ENCODE measurements at places on chromosomes 1 and 21.

DNA sequence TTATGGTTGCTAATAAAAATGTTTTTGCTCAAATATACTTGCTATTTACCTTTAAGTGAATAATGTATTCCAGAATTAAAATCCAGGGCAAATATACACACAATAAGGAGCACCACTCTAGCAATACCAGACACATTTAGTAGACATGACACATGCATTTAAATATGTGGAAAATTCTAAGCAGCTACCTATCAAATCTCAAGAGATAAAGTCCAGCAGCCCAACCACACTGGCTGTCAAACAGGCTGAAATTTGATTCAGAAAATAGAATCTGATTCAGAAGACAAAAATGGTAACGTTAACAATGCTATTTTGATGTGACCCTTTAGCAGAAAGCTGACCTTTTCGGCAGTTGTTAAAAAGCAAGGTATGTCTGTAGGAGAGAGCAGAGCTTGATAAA lies 42.3 kb downstream of the PLEKHO1 start:
- DNase-seq = no peak

- DNase-seq = no peak
Observed at GRCh38 chr1:90174246-90174645, 179.3 kb downstream of the ZNF326 start.

GRCh38 chr1:1273512-1274298 lies at the start of gene UBE2J2:
Gene UBE2J2 (minus strand): TSS chr1:1273854. CDS start chr1:1267992, 5,862 bp downstream.
- peak; percentile 100 for DNase-seq

GRCh38 chr1:23617084-23617521 lies 57.8 kb upstream of the ID3 start:
- DNase-seq = no peak

DNA sequence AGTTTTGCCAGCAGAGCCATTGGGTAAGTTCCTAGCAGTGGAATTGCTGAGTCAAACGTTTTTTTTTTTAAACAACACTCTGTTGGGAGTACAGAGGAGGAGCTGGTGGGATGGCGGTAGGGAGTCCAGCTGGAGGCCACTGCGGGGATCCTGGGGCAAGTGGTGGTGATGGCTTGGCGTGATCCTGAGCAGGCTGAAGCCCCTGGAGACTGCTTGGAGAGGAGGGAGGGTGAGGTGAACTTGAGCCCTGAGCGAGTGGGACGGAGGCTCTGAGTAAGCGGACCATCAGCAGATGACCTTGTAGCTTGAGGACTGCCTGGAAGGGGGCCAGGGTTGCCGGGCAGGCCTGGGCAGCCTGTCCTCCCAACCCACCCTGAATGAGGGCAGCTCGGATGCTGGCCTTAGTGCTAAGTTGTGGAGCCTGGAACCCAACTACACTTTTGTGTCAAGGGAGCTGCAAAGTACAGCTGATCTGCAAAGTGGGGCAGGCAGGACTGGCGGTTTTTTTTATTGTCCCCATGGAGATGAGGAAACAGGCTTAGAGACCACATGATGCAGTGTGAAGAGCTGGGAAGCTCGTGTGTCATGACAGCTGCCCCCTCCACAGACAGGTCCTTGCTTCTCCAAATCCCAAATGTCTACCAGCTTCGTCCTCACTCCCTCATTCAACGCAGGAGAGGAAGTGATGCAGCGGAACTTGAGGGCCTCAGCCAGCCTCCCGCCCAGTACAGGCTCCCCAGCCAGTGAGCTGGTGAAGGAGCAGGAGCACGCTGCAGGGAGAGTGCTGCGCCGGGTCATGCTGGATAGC lies 20.2 kb downstream of the MRPL37 start:
- no peak for DNase-seq

DNA sequence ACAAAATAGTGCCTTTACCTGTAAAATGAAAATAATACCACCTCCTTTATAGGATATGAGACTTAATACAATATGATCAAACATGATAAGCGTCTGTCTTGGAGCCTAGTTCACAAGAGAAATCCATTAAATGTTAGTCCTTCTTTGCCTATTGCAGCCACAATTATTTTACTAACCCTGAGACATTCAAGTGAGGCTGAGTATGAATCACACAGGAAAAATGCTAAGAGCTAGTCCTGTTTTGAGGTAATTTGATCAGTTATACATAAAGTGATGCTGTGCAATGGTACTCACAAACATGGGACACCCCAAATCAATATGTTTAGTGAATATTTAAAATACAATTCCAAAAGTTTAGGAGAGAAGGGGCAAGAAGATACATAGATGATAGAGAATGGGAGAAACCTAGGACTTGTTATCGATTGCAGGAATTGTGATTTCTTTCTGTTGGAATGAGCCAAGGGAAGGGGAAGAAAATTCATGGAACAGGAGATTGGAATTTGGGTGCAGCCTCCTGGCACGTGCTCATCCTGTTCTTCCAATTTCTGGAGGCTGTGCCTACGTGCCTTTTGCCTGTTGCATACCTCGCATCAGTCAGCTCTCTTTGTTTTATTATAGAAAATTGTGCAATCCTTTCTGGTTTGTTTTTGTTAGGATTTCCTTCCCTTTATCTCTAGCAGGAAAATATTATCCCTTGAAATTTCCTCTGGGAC lies 39.9 kb upstream of the BACH1 start:
- DNase-seq = no peak

GRCh38 chr1:43368646-43369020 lies 822 bp upstream of the ELOVL1 start:
- DNase-seq = peak; percentile 9

DNA sequence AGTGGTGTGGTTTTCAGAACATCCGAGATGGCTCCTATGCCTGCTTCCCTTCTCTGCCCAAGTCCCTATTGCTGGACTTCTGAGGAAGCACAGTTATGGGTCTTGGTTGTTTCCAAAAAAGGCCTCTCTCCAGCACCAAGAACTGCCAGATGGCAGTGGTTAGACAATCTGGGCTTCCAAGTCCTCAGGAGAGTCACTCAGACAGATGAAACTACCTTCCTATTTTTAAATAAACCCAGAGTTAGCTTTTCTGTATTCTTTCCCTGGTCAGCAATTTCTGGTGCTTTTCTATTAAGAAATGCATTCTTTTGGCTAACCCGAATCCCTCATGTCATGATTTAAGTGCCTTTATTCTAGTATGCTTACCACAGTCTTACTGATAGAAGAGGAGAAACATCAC lies 245.9 kb downstream of the PRDM2 start:
- no peak for DNase-seq

DNA sequence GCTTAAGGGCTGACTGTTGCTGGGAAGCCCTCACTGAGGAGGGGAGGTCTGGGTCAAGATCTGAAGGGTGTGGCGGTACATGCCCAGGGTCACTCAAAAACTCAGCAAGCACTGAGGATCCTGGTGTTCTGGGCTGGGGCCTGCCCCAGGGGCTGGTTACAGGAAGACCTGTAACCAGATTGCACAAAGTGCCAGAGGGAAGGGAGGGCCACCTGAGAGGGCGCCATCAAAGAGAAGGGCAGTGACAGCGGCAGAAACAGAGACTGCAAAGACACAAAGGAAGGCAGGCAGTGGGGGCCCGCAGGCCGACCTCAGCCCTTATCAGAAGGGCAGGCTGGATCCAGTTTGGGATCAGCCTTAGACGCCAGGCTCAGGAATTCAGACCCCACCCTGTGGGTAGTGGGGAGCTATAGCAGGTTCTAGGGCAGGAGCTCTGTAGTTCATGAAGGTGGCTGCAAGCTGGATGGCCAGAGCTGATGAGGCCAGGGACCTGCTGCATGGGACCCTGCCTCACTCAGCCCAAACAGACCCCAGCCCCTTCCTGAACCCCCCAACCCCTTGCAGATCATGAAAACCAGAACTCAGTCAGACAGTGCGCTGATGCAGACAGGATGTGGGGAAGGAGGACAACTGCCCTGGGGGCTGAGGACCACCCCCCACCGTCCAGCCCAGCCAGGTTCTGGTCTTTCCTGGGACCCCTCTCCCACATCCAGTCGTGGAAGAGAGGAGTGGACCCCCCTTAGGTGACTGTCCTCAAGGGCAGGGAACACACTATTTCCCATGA lies 3.9 kb downstream of the SH2D5 start:
- DNase-seq = no peak

DNA sequence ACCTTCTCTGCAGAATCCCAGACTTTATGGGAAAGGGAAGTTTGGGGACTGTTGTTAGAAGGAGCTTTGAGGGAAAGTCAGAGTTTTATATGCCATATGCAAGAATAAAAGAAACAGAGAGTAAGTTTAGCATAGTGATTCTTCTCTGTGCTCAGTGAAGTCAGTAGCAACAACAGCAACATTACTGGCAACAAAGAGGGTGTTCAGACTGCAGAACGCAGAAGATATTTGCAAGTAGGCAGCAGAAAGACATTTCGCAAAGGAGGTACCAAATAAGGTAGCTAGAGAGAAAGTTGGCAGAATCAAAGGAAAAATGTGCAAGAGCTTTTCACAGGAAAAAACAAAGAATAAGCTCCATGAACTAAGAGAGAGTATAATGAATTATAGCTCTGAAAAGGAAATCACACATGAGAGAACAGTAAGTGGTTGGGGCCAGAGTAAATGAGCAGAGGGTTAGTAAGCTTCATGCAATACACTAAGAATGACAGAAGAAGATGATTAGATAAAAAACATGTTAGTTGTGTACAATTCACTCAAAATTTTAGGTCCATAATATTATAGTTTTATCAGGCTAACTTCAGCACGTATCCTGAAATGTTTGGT lies 98.1 kb downstream of the NEGR1 start:
- DNase-seq = no peak

DNA sequence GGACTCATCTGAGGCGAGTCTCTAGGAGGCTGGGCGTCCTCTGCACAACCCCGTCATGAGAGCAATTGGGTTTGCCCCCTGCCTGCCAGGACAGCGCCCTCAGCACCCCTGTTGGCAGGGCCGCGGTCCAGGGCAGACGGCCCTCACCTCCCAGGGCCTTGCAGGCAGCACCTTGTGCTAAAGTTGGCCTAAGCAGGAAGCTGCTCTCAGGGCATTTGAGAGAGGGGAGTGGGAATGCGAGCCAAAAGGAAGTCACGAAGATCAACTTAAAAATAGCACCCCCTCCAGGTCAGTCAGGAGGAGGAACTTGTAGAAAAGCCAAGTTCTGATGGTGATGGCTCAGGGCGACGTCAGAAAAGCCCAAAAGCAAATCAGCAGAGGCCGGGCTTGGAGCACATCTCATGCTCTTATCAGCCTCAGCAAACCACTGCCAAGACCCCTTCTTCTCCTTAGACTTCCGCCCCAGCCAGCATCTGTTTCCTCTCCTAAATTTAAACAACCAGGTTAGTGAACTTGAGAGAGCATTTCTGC lies 12.6 kb upstream of the ADORA3 start:
- peak; percentile 70 for DNase-seq

GRCh38 chr1:7474786-7475502 lies 296.2 kb upstream of the VAMP3 start:
- DNase-seq = peak; percentile 63

DNA sequence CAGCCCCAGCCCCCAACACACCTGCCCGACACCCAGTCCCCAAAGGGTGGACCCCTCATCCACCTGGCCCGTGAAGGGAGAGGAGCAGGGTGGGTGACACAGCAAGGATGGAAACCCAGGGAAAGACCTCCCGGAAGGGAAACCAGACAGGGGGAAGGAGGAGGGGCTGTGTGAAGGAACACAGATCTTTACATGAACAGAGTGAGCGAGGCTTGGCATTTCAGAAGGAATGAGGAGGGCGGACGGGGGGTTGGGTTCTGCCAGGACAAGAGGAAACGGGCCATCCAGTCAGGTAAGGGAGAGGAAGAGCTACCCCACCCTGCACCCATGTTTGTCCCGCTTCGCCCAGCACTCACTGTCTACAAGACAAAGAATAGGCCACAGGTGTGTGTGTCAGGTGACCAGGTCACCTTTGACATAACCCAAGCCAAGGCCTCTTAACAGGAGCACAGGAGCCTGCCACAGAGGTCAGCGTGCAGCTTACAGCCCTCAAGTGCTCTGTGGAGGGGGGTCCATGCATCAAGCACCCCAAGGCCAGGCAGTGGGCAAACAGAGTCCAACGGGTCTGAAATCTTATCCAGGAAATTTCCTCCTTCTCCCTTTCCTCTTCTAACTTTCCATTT lies 18.0 kb upstream of the PRDM15 start:
- no peak for DNase-seq

DNA sequence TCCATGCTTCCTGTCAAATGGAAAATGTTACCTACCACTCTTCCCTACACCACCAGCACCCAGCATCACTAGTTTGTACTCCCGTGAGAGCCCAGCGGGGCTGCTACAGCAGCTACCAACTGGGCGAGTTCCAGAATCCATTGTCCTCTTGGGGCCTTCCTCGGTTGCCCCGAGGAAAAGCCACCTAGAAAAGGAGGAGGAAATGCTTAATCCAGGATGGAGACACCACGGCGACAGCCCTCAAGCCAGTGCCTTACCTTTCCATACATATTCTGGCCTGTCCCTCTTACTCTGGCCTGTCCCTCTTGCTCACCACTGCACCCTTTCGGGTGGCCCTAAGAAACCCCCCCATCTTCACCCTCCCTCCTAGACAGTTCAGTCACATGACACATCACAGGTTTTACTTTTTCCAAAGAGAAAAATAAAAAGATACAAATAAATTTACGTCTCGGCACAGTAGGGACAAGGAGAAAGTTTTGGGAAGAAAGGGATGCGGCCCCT lies 478 bp downstream of the RIT1 start:
- DNase-seq = peak; percentile 48

DNA sequence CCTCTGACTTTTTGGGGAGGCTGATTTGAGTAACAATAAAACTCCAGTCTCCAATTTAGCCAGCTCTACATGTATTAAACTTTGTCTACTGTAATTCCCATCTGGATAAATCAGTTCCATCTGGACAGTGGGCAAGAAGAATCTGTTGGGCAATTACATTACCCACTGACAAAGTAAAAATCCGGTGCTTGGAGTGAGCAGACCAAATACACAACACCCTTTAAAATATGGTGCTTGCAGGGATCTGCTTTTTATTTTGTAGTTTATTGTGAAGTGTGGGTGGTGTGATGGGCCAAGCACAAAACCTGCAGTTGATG lies 8.9 kb upstream of the CD55 start:
- DNase-seq = no peak

- no peak for DNase-seq
Observed at GRCh38 chr1:184162281-184162680, 110.8 kb downstream of the TSEN15 start.

DNA sequence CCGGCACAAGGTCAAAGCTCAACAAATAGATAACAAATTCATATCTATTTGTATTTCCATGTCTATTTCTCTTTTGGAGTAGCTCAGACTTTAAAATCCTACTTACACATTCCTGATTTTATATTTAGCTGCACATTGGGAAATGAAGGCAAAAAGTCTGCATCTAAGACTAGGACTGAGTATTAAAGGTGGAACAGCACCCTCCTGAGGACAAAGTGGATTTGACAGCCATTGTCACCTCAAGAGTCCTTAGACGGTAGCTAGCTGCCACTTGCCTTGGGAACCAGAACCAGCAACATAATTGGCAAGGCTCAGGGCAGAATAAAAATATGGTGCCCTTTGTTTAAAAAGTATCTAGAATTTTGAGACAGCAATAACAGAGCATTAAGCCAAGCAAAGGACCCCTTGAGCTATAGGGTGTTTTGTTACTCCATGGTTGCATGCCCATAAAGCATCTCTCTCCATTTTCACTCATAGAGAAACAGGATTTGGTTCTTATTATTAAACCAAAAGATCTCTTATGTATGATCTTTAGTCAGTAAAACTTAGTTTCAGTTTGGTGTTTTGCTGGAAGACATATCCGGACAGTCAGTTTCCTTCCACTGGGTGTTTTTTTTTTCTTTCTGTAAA lies 30.0 kb upstream of the SGIP1 start:
- DNase-seq = peak; percentile 46

- DNase-seq = no peak
Observed at GRCh38 chr1:168291222-168291837, 10.7 kb downstream of the TBX19 start.

Data from iPS-NIHi11 (cell line).